ENCODE measurements at places on chromosomes 11 and 22.

GRCh38 chr22:45877651-45878050 is 99.3 kb downstream of the WNT7B start:
- no peak for DNase-seq

GRCh38 chr22:21622919-21623647 is 6.7 kb downstream of the YDJC start:
- DNase-seq = no peak

- DNase-seq = no peak
These were observed 104.7 kb downstream of the PLEKHA7 start for GRCh38 chr11:16909359-16910035.

- DNase-seq = no peak
These were observed 100.4 kb upstream of the DDI1 start for GRCh38 chr11:103936059-103936458.

- DNase-seq = peak; percentile 36
These were observed 21.3 kb upstream of the NELL1 start for GRCh38 chr11:20647976-20648565.

DNA sequence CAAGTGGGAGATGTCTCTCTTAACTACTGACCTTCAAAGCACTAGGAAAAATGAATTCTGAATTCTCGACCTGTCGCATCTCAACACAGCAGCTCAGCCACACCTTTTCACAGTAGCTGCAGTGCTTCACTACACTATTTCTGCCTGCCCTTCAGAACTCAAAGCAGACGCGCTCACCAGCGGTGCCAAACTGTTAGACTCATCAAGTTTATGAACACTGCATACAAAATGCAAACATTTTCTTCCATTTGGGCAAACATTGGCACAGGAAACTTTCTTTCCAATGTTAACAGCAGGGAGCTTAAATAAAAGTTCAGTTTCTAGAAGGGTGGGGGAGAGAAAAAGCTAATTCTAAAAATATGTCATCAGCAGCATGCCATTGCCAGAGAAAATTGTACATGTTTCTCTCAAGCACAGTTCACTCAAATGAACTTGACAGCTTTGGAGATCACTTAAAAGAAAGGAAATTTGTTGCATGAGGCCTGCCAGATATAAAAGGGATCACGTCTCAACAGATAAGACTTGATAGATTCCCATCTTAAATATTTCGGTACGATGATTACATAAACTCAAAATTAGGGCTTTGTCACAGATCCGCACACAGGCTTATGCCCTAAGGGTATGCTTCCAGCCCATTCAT is 82.7 kb downstream of the CADM1 start:
- DNase-seq = no peak

GRCh38 chr22:17922925-17923903 is 101.1 kb downstream of the MICAL3 start:
- DNase-seq = peak; percentile 39

- DNase-seq = no peak
These were observed 1090.0 kb downstream of the BRD1 start for GRCh38 chr22:48737461-48738203.

DNA sequence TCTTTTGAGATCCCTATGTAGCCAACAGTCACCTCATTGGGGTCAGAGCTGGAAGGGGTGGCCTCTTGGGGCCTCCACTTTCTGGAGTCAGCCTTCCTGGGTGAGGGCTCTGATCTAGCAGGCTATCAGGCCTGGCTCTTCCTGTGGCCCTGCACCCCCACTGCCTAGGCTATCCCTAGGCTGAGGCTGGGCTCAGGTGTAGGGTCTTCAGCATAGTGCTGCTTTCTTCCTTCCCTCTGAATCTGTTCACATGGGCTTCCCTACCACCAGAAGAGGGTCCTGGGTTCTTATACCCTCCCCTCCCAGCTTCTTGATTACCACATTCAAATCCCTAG is 456 bp upstream of the SPI1 start:
- DNase-seq = no peak

DNA sequence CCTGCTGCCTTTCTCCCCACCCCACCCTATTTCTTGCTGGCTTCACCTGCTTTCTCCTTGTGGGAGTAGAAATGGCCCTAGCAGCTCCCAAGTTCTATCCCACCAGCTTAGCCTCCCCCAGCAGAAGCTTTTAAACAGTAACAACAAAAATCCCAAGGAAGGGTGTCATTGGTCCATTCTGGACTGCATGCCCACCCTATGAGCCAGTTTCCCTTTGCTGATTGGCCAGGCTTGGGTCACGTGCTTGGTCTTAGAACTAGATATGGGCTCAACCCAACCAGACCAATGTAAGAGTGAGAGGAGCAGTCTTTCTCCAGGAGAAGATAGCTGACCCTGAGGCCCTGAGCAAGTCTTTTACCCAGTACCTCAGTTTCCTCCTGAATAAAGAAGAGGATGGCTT is 2.3 kb downstream of the MTFP1 start:
- DNase-seq = no peak

DNA sequence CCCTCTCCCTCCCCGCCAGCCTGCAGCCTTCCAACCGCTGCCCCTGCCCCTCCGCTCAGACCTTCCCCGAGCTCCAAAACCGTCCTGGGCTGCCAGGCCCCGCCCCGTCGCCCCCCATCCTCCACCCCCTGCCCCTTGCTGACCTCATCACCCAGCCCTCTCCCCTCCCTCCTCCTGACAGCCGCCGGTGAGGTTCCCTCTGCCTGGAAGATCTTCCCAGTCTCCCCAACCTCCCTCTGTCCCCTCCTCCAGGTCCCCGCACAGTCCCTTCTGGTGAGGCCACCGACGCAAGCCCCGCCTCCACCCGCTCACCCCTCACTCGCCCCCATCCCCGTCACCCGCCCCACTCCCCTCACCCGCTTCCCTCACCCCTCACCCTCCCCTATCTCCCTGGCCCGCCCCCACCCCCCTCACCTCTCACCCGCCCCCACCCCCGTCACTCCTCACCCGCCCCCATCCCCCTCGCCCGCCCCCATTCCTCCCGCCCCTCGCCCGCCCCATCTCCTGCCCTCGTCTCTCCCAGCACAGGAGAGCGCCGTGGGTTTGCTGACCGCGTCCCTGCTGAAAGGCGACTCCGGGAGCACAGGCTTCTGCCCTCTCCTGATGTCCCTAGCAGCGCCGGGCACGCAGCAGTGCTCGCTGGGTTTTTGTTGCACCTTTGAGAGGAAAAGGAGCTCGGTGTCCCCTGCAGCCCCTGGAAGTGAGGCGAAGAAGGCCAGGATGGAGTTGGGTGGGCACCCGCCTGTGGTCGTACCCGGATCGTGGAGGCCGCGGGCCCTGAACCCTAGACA is 16.4 kb upstream of the UPK3A start:
- DNase-seq = peak; percentile 39

DNA sequence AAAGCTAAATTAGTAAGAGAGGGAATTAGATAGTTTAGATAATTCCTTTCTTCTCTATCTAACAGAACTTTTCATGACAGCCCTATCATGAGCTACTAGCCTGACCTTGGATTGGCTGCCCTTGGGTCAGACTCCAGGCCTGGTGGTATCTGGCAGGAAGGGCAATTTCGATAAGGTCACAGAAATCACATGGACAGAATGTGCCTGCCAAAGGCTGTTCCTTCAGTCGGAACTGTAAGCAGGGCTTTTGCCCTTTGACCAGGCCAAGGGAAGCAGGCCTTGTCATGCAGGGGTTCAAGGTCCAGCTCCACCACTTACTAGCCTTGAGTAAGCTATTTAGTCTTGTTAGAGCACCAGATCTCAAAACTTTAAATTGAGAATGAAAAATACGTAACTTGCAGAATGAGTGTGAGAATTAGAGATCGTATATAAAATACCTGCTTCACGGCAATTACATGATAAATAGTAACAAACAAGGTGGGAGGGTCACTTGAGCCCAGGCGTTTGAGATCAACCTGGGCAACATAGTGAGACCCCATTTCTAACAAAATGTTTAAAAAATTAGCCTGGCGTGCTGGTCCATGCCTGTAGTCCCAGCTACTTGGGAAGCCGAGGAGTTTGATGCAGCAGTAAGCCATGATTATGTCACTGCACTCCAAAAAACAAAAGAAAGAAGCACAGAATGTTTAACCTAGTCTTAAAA is 60.8 kb upstream of the SC5D start:
- no peak for DNase-seq

GRCh38 chr22:46158283-46158682 is 8.0 kb downstream of the PPARA start:
- no peak for DNase-seq

DNA sequence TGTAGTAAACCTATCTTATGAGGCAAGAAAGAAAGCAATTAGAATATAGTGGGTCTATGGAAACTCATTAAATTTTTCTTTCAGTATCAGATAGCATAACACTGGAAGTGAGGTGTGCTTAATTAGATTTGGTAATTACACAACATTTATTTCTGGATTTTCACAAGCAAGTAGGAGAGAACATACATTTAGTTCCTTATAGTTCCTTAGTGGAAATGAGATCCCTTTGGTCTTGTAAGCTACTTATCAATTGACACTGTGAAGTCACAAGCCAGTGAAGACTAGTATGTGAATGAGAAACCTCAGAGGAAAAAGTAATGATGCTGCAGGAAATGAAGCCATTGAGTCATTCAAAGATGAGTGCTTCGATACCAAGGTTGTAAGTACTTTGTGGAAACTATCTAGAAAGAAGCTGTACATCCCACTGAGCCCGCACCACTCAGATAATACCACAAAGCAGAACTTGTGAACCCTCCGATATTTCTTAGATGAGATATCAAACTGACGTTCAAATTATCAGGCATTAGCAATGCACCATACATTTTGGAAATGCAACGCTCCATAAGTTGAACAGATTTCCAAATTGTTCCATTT is 53.5 kb downstream of the ENTHD1 start:
- DNase-seq = no peak

DNA sequence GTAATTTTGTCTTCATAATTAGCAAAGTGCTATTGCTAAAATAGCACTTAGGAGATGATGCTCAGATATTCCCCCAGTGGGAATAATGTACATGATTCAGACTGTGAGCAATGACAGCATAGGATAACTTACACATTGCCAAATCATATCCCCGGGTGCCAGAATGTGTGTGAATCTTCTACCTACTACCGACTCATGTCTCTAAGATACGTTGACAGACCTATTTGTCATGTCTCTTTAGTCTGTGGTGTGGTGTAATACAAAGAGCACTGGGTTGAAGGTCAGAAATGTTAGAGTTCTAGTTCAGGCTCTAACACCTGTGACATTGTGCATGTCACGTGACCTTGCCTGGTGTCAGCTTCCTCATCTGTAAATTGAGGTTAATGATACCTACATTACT is 31.0 kb upstream of the PICALM start:
- no peak for DNase-seq

DNA sequence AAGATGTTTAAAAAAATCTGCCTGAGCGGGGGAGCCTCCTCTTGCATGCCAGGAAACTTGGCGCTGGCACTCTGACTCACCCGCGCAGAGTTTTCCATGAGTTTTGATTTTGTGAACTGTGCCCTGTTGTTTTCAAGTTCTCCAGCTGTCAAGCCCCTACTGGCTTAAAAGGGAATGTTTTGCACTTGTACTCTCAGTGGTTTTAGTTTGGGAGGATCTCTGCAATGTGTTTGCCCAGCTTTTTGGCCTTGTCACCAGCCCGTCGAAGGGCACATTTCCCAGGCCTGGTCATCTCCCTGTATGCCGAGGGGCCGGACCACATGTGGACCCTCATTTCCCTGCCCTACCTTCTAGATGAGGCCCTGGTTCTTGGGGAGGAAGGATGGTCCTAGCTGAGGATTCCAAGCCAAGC is 12.2 kb downstream of the MRGPRF start:
- peak; percentile 90 for DNase-seq

DNA sequence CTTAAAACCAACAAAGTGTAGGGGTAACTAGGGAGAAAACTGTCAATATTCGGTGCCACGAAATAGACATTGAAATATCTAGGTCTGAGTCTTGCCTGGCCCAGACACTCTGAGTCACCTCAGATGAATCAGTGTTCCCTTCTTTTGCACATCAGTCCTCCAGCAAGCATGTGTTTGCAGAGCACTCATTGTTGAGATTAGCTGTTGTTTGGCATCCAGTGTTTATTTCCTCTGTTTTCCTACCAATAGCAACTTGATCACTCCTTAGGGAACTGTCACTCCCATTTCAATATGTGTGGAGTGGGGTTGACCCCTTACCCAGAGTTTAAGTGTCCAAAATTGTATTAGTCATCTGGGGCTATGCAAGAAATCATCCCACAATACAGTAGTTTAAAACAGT is 4.7 kb upstream of the ASCC2 start:
- DNase-seq = peak; percentile 38

DNA sequence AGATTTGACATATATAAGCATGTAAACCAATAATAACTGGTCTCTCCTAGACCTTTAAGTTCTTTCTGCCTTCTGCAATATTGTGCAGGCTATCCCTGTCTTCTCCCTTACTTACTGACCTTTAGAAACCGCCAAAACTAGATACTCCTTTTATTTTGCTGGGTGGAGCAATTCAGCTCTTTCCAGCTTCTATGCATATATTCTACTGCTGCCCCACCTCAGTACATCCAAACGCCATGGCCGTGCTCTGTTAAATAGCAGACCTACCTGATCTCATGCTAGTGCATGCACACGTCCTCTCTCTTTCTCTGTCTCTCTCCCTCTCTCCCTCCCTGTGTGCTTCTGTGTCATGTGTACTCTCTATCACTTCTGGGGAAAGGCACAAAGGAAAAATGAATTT is 76.7 kb upstream of the CAPRIN1 start:
- DNase-seq = no peak

DNA sequence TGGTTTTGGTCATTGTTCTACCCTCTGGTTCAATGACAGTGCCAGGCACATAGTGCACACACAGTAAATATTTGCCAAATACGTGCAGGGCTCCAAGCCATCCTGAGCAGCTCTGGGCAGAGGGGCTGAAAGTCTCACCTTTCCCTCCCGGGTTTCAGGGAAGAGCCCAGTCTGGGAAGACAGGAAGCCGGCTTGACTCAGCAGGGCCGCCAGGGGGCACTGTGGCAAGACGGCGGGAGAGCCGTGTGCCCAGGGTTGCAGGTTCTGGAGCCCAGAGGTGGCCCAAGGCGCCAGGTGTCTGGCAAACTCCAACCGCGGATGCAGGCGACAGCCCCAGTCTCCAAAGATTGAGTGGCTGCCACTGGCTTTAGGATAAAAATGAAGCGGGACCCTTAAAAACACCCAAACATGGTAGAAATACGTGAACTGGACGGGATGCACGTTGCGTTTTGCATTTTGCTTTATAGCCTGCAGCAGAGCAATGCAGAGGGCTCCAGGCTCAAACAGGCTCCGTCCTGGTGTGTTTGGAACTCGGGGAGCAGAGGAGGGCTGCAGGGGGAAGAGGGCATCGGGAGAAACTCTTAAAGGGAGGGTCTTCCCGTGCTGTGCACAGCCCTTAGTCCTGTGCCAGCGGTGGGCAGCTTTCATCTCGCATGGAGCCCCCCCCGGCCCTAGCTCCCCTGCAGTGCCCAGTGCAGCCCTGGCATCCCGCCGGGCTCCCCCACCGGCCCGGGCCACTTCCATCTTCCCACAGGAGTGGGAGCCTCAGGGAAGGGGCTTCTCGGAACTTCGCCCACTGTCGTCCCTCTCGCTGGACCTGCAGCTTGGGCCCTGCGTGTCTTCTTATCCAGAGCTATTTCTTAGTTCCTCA is 10.7 kb downstream of the KRTAP5-5 start:
- DNase-seq = peak; percentile 79

- peak; percentile 65 for DNase-seq
These were observed 4.0 kb upstream of the HMOX1 start for GRCh38 chr22:35376728-35377472.

- DNase-seq = peak; percentile 65
These were observed 6.0 kb downstream of the RNF169 start for GRCh38 chr11:74754507-74755252.

Measured in H54 (cell line).